ENCODE measurements at places on chromosomes 7 and 10.
A peak's percentile ranks its signal among the peaks of the same experiment; 100 is the strongest.

DNA sequence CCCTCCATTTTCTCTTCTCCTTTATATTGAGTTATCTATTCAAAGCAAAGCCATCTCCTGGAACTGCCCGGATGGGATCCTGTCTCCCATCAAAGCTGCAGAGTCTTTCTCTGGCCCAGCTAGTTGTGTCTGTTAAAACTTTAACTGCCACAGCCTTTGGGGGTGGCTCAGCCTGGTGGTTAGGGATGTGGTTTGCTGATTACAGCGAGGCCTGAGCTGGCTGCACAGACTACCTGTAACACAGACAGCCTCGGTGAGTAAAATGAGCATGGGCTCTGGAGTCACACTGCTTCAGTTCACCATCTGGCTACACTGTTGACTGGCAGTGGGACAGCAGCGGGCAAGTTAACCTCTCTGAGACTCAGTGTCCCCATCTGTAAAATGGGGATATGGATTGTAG lies 18.4 kb upstream of the HABP2 start:
- no peak for DNase-seq

DNA sequence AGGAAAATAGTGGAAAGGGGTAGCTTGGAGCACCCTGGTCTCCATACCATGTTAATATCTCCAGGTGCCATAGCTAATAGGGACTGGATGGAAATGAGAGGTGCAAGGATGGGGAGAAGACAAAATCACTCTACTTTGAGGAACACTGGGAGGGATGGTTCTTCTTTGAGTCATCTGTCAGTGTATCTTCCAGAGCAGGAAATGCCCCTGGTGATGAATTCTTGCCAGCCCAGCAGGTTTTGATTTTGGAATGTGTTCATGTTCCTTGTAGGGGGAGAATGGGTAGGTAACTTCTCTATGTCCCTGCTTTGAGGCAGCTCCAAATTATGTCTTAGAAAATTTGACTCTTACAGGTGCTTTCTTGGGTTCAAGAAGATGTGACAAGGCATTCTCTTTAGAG lies 177.0 kb upstream of the GLI3 start:
- peak; percentile 68 for DNase-seq

DNA sequence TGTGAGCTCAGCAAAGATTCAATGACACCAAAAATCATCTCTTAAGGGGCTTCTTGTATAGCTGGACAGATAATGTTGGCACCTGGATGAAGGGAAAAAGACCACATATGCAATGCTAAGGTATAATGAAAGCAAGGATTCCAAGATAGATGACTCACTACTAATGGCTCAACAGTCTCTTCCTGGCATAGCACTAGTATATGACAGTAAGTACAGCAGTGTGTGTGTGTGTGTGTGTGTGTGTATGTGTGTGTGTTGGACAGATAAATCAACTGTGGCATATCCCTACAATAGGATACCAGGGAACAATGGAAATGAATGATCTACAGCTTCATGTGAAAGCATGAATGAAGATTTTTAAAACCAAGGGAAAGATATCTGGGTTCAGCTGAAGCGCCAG lies 257.1 kb downstream of the SFMBT2 start:
- peak; percentile 44 for DNase-seq

DNA sequence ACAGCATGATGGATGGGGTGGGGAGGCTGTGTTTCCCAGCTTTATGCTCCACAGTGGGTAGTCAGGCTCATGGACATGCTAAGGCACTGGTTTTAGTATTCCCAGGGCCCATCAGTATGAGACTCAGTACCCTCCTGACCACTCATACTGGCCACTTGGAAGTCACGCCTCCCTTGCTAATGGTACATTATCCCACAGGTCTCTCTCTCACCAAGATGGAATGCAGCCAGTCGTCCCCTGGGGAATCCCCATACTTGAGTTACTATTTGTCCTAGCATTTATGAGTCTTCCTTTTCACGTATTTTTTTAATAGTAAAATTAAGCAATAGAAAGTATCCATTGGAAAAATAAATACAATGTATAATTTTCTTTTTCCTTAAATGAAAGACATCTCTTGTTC lies 80.6 kb upstream of the TBX20 start:
- DNase-seq: peak; percentile 41

DNA sequence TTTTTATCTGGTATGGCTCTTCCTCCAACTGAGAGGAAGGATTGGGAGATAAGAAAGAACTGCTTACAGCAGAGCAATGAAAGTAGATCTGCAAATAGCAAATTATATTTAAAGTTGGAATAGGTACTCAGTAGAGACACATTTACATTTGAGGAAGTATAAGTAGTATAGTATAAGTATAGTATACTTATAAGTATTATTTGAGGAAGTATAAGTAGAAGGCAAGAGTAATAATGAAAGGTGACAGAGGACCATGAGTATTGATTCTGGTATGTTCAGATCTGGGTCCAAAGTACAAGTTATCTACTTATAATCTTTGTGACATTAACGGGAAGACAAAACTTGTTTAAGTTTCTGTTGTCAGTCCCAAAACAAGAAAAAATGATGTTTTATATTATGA lies 527.6 kb upstream of the SORCS1 start:
- no peak for DNase-seq

GRCh38 chr7:82071468-82071867 lies 301.6 kb upstream of the HGF start:
- DNase-seq: no peak

GRCh38 chr7:30899630-30900029 lies 12.0 kb upstream of the AQP1 start:
- no peak for DNase-seq

DNA sequence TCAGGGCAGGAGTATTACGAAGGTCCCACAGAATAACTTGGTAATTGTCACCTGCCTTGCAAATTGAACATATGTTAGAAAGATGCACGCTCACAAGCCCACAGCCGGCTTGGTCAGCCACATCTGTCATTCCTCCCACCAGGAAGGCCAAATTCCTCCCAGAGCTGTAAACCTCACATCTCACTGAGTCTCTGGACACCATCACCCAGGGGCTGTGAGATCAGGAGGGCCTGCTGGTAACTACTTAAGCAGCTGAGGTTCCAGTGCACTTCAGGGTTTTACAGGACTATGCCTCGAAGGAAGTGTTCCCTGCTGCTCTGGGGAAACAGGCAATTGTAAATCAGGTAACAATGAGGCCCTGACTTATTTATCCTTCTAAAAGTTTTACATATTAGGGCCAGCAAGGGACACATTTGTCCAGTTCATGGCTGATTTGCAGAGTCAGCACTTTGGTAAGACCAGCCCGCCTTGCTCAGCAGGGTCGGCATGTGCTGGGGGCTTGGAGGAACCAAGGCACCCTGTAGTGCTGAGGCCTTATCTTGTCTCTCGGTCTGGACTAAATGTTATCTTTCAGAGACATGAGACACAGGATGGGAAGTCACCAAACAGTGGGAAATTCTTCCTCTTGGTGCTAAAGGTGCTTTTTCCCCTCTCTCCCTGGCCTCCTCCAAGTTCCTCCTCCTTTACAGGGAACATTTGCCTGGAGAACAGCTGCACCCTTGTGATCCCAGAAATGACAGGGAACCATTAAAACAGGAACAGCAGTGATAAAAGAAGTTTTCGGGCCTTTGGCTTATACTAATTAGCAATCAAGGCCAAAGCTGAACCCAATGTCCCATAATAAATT lies 34.3 kb downstream of the PYROXD2 start:
- no peak for DNase-seq

GRCh38 chr10:77837925-77838595 lies 88.5 kb downstream of the DLG5 start:
- no peak for DNase-seq

DNA sequence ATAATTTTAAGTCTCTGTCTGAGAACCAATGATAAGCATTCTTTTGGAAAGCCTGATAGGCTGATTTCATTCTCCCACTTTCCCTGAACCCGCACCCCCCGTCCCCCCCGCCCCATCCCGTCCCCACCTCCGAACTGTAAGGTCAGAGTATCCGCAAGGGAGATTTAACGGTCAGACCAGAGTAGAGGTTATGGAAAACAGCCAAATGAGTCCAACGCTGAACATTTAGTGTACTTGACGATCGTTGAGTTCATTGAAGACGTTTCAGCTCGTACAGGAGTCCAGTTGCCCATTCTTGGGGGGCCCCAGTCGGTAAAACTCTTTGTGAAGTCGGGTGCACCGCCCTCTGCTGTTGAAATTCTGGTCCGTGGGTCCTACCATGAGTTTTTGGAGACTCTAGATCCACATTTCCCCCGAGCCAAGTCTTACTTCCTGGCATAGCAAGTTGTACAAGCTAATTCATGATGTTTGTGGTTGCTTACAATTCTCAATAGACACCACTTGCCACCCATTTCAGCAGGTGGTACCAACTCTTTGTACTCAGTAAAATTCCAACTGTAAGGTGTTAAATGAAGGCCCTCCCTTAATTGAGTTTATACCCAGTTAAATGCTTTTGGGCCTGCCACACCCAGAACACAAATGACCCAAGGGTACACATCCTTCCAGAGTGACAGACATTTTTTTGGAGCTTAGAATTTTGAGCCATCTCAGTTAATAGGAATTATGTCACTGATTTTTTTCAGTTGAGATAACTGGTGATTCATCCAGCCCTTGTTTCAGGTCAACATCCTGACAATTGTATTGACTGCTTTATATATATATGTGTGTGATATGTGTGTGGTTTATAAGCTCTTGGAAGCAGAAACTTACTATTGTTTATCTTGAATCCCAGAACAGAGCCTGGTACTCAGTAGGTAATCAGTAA lies 1.2 kb downstream of the MARCHF5 start:
- DNase-seq: peak; percentile 64

- DNase-seq: no peak
Measured at GRCh38 chr10:120437541-120437940, 19.5 kb upstream of the PLPP4 start.

DNA sequence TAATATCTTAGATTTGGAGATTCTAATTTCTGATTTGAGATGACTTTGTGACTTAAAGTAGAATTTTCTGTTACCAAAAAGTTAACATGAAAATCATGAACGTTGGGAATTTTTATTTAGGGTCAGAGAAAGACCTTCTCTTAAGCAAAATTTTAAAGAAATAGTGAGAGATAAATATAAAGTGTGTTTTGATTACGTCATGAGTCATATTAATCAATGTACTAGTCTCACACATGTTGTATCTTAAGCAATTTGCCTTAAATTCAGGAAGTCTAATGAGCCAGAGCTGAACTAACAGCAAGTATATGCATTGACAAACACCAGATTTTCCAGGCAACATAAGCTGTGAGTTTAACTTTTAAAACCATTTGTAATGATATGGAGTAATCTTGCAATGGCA lies 765.5 kb upstream of the SORCS1 start:
- DNase-seq: no peak

GRCh38 chr7:130489140-130489983 lies 2.5 kb upstream of the MEST start:
- DNase-seq: no peak

DNA sequence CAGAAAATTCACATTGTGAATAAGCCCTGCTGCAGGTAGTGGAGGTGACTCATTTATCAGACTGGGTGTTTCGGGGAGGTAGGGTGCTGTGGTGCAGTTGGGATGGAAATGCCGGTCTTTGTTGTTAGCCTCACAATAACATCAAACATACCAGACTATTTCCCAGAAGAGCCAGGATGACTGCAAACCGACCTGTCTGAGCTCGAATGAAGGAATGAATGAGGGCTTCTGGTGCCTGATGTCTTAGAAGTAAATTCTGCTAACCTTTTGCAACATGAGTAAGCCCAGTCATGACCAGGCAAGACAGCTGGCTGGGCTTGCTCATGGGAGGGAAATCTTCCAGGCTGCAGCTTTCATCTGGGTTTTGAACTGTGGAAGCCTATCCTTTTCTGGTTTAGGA lies 2.4 kb upstream of the VDAC2 start:
- DNase-seq: peak; percentile 99

- no peak for DNase-seq
Measured at GRCh38 chr10:43228783-43229207, 38.1 kb downstream of the RASGEF1A start.

DNA sequence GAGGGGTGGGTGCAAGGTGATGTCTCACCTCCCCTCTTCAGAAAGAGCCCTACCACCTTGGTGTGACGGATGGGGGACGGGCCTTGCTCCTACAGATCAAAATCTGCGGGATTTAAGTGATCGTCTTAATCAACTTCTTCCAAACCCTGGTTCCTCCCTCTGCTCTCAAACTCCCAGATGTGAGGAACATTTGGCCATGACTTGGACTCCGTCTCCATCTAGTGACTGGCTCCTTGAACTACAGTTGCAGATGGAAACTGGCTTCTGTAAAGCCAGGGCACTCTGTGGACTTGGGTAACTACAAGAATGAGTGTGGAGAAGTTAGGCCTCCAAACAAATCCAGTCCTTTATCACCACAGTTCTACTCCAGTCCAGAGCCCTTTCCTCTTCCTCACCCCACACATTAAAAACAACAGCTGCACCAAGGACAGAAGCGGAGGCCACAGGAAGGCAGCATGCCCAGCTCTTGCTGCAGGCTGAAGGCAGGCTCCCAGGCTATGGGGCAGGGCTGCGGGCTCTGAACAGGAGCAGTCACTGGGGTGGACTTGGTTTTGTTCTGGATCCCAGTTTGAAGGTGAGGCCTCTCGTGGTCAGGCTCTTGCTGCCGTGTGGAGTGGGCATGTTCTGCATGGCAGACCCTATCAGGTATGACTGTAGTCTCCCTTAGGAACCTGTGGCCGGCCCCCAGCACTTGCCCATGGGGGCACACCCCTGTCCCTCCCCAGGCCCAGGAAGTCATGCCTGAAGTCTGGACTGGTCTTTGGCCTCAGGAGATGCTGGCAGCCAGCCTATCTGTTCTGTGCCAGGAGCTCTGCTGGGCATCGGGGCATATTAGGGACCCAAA lies 79.4 kb downstream of the VWC2 start:
- peak; percentile 79 for DNase-seq

GRCh38 chr7:120867932-120868331 lies 10.0 kb upstream of the TSPAN12 start:
- DNase-seq: peak; percentile 49

DNA sequence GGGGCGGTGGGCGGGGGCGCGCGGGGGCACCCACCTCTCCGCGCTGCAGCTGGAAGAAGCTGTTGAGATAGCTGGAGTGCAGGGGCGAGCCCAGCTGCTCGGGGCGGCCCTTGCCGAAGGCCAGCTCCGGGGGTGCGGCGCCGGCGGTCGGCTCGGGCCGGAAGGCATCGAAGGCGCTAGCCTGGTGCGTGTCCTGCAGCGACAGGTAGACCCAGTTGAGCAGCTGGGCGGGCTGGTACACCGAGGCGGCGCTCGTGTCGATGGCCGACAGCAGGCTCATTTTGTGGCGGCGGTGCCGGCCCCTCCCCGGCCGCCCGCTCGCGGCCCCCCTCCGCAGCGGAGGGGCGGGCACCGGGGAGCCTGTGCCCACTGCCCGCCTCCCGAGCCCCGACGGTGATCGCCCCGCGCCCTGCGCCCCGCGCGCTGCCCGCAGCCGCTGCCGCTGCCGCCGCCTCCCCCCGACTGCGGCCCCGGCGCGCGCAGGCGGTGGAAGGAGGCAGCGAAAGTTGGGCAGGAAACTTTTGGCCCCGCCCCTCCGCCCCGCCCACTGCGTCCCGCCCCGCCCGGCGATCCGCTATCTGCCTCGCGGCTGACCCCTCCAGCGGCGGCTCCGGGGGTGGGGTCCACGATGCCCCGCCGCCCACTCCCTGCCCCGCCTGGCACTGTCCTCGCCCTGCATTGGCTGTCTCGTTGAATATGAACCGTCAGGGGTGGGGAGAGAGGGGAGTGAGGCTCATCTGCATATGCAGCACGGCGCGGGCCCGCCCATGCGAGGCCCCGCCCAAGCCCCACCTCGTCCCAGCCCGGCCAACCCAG lies at the start of gene ZCCHC24:
Gene ZCCHC24, minus strand, starts transcription at position 464 of the 816 bp plus-strand sequence. Its CDS starts 184 bp downstream, at position 280.
- DNase-seq: peak; percentile 94
